Stimulated activated CD8-positive, alpha-beta memory T cell treated with anti-CD3 and anti-CD28 coated beads, Interleukin-2, amount 100 ng/mL, for 1 hour (primary cell): ENCODE measurements at places on chromosomes 1 and 21.

DNA sequence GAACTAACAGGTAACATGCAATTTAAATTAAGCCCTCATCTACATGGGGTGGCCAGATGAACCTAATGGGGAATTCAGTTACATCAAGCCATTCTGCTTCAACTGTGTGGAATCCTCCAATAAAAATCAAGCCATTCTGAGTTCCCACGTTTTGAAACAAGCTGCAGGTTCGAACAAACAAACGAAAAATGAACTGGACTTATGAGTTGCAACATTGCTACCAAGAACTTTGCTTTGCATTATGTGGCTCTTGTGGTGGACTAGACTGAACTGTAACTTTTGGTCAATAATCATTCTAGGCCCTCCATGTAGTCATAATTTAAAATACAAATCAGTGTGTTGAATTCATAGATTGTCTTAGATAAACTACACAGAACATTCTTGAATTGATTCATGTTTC, 517.2 kb downstream of the PTBP2 start:
- DNase-seq: no peak

GRCh38 chr1:87511449-87511848, 182.8 kb downstream of the LMO4 start:
- DNase-seq: no peak

- no peak for DNase-seq
These were observed 282.9 kb downstream of the PTGER3 start for GRCh38 chr1:70764747-70765146.

DNA sequence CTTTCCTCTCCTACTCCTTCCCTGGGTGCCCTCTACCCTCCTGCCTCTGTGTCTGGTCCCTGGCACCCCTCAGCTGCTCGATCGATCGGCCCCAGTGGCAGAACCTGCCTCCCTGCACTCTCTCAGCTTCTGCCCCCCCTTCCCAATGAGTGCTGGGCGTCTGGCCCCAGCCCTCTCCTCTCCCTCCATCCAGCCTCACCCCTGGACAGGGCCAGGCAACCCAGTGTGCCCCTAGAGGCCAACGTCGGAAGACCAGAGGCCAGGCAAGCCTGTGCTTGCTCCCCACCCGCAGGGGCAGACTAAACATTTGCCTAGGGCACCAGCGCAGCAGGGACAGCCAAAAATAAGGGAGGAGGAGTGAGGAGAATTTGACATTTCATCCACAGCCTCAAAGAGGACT, 43.5 kb downstream of the LGR6 start:
- DNase-seq: no peak

GRCh38 chr1:2255420-2256369, 27.6 kb downstream of the SKI start:
- peak; percentile 51 for DNase-seq

DNA sequence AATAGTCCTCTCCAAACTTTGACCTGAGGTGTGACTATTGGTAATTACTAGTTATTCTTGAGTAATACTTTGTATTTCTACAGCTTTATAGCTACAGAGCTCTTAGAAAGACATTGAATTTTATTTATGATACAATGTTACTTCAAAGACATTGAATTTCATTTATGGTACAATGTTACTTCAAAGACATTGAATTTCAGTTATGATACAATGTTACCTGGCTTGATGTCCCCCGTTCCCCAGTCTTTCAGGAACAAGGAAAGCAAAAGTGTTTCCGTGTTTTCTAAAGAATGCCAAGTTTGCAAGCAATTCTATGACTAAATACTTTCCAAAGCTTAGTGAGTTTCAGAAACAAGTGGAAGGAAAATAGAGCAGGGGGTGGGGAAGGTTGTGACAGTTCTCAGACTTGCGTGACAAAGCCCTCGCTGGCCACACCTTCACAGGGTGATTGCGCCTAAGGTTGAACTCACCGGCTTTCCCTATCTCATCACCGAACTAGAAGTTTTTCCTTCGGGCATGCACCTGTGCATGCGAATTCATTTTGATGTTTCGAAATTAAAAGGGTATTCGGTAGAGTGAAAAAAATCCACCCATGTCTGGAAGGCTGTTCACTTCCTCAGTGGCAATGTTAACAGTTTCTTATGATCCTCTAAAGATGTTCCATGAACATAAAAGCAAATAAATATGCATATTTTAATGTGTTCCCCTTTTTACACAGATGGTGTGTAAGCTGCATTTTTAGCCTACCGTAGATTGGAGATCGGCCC, 909 bp upstream of the PAXBP1 start:
- peak; percentile 30 for DNase-seq

DNA sequence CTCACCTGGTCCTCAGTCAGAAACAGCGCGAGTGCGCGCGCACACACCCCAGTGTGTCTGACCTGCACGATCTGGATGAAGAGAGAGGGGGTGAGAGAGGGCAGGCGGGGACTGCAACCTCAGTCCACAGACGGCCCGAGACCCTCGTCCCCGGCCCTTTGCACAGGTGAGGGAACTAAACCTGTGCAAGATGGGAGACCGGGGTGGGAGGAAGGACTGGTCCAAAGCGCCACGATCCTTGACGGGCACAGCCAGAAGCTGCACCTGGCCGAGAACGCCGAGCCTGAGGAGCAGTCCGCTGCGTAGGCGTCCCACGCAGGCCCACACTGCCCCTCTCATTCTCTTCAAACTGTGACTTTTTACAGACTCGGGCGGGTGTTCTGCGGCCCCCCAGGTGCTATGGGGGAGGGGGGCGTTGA, 519 bp upstream of the IQCC start:
- no peak for DNase-seq

- DNase-seq: no peak
These were observed 18.6 kb downstream of the ZBTB40 start for GRCh38 chr1:22470227-22470626.

GRCh38 chr1:210293171-210293607, 35.5 kb upstream of the HHAT start:
- no peak for DNase-seq

DNA sequence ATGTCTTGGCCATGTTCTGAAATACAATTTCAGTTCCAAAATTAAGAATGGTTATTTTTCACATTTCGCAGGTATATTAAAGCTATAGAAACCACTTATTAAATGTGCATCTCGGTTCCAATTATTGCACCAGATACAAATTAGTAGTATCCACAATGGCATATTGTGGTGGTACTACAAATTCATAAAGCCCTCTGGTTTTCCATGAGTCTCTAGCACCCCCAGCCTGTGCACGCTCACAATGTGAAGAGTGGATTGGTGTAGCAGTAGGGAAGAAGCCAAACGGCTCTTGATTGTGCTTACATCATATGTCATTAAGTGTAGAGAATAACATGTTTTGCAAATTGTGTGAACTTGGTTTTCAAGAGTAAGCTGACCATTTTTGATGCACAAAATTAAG, 1.9 kb upstream of the BRINP3 start:
- no peak for DNase-seq

DNA sequence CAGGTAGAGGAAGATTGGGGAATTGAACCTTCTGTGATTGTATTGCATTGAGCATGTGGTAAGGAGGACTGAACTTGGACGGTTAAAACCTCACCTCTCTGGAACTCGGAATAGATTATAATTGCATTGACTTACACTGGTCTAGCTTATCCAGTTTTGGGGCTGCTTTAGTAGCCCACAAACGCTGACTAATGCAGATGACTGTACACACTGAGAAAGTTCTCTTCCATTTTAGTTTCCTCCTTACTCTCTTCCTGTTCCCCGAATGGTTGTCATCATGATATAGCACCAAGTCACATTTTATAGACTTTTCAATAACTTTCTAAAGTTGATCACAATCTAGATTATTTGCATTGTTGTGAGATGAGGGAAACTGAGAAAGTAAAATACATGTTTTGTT, 78.2 kb downstream of the NFIA start:
- no peak for DNase-seq

- no peak for DNase-seq
These were observed 157.0 kb downstream of the RYR2 start for GRCh38 chr1:237199026-237199425.

DNA sequence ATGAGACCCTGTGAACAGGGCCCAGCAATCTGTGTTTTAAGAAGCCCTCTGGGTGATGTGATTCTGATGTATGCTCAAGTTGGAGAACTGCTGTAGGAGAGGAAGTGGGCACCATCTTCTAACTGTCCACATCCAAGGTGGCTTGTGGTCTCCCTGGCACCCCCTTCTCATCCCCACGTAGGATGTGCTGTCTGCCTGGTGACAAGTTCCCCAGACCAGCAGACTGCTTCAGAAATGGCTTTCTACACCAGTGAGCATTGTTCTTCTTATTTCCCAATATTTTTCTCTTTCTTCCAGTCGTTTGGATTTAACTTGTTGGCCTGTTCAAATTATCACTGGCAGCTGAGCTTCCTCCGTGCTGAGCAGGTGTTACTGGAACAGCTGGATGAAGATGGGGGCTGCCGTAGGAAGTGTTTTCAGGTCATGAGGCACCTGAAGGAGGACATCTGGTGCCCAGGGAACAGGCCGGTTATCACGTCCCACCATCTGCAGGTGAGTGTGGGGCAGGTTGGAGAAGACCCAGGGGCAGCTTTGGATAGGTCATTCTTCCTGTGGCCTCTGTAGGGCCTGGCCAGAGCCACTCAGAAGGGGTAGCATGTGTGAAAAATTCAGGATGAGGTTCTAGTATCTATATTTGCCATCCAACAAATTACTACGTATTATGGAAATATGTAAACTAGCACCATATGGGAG, 16.8 kb downstream of the MAB21L3 start:
- no peak for DNase-seq

DNA sequence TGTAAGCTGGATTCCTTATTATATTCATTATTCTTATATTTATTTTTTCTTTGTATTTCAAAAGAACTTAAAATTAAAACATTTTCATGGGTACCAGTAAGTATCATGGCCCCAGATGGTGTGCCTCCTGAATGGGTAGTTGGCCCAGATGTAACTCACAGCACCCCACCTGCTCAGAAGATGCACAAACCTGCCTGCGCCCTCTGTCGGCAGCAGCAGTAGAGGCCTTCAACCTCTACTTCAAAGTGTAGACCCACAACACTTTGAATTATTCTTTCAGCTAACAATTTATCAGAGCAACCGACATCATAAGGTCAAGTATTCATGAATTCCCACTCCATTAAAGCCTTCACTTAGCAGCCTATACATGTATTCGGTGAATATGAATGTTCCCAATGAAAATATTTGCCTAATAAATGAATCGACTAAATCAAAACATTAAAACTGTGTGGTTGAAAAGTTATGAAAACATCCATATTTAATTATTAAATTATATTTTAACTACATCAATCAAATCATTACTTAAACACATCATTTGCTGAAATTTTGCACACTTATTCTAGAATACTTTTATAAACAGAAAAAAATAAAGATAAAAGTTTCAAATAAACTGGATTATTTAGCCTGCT, 25.4 kb downstream of the PIGM start:
- DNase-seq: peak; percentile 53

DNA sequence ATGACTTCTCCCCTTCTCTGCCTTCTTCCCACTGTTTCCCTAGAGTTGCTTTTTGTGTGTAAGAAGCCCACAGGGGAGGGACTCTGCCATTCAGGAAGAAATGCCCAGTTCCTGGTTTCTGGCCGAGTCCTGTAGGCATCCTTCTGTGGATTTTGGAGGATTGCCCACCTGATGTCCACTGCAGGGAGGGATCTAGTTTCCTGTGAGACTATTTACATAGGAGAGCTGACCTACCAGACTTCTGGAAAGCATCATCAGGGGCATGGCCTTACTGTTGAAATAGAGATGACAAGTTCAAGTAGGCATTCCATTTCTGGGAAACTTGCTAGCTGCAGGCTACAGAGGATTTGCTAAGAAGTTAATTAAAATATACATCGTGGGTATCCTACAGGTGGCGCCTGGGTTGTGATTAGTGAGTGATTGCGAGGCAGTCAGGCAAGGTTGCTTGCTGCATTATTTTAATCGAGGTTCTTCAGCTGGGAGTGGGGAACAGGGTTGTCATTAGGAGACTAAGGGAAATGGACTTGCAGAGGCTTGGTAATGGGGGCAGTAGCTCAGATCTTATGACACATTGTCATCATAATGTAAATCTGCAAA, 148.7 kb downstream of the HHAT start:
- no peak for DNase-seq

- no peak for DNase-seq
These were observed 91.1 kb downstream of the PTPRU start for GRCh38 chr1:29327223-29327935.

- no peak for DNase-seq
These were observed 61.8 kb downstream of the RASAL2 start for GRCh38 chr1:178155481-178156255.

DNA sequence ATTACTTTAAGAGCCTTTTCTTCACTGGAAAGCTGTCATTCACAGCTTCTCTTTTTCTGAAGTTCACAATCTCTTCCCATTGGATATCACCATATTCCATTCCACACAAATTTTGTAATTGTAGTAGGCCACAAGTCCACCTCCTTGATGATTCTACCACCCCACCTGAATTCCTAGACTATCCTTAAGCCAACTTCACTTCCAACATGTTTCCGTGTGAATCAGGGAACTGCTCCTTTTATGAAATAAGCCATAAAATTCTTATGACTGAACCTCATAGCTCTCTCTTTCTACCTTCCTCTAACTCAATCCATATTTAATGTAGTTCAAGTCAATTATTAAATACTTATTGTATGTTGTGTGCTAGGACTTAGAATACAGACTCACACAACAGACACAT, 16.6 kb upstream of the ZRANB2 start:
- DNase-seq: no peak

GRCh38 chr1:77831566-77831965, 52.1 kb downstream of the MIGA1 start:
- no peak for DNase-seq

GRCh38 chr1:1941868-1942752, 23.0 kb upstream of the TMEM52 start:
- no peak for DNase-seq

DNA sequence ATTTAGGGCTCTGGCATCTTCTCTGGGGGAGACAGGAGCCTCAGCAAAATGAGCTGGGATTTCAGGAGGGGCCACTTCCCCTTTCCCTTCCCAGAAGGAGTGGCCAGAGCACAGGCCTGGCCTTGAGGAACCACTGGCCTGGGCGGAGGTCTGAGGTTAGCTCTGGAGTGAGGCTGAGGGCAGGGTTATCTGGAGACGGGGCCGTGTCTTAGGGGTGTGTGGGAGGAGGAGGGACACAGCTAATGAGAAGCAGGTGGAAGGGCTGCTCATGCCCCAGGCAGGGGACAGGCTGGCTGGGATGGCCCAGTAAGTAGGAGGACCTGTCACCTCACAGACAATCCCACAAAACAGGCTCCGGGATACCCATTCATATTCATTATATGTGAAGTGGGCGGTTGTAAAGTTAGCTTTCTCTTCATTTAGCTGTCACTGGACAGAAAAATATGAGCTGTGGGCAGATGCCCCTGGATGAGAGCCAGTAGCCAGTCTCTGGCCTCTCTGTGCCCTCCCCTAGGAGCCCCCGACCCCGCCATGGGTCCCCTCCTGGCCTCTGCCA, 12.4 kb downstream of the ALX3 start:
- DNase-seq: no peak

- no peak for DNase-seq
These were observed at the start of gene SPRR4 for GRCh38 chr1:152970495-152970894. TSS of gene SPRR4 (plus strand) at chr1:152970648. CDS start at chr1:152971891, 1,243 bp downstream.

GRCh38 chr1:92536980-92537884, 50.5 kb upstream of the GFI1 start:
- DNase-seq: no peak
